SIG-M5 (cell line): ENCODE measurements at places on chromosomes 2 and 18.

GRCh38 chr2:113829270-113829669 is 60.6 kb upstream of the ACTR3 start:
- no peak for DNase-seq

- no peak for DNase-seq
These were observed 1.8 kb upstream of the KYNU start for GRCh38 chr2:142875652-142876051.

DNA sequence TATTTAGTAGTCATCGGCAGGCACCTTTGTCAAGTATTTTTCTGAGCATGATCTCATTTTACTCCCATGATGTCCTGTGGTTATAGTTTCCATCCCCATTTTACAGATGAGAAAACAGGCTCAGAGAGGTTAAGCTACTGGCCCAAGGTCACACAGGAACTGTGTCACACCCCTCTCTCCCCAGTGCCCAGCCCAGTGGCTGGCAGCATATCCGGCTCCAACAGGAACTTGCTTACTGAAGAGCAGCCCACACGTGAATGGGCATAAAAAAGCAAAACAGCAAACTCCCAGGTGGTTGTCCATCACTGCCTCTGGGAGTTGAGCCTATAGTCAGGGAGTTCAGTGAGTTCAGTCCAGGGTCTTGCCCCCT is 8.3 kb upstream of the KLF11 start:
- DNase-seq = no peak

DNA sequence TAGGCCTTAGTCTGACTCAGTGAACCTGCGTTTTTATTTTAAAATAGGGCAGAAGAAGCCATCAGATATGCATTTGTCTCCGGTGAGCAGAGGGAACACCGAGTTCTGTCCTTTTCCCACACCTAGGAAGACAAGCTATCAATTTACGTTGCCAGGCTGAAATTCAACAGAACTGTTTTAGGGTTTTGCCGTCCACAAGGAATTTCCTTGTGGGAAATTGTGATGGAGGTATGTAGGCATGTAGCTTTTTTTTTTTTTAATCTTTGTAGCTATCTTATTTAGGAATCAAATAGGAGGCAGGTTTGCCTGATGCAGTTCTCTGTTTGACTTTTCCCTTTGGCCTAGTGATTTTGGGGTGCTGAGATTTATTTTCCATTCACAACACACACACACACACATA is 62.0 kb upstream of the ASAP2 start:
- no peak for DNase-seq

DNA sequence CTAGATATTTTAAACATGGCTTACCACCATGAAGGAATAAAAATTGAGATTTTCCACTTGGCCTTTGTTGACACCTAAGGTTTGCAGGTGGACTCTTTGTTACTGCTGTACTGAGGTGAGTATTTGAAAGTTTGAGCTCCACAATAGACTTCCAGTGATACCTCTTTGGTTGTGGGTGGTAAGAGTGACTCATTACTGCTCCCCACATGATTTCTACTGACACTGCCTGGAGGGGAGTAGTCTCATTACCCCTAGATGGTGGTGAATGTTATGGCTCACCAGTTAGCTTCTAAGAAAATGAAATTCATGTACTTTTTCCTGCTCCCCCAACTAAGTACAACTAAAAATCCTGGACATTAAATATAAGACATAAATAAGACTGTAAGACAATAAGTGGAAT is 1183.1 kb upstream of the TMEFF2 start:
- no peak for DNase-seq

GRCh38 chr18:3960142-3960541 is 495.0 kb downstream of the DLGAP1 start:
- DNase-seq = no peak

DNA sequence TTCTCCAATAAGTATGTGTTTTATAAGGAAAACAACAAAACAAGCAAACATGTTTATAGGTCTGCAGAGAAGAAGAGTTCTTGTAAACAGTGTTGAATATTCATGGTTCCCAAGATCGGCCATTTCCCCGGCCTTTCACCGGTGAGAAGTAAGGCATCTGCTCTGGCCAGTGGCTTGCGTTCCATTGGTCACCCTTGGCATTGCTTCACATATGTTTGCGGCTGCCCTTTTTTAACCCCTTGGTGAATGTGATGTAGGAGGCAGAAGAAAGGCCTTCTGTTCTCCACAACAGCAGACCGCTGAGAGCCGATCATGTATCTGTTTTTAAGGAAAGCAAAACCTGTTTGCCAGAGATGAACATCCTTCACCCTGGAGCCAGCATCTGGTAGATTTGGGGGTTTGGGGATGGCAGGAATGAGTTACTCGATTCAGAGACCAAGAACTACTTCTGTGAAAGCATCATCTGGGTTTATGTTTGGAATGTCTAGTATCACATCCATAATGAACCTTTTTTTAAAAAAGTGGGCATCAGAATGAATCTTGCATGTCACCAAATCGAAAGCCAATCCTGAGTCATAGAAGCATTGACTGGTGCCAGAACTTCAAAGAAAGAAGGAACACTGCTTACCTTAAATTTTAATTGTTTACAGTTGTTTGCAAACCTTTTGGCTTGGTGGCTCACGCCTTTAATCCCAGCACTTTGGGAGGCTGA is 112.3 kb downstream of the AGAP1 start:
- no peak for DNase-seq

GRCh38 chr2:34353509-34354113 is 754.5 kb upstream of the FAM98A start:
- no peak for DNase-seq

GRCh38 chr2:119251652-119252051 is 28.0 kb downstream of the STEAP3 start:
- no peak for DNase-seq

- no peak for DNase-seq
These were observed 50.6 kb downstream of the STK39 start for GRCh38 chr2:168196764-168197180.

- no peak for DNase-seq
These were observed 236.0 kb downstream of the DOK6 start for GRCh38 chr18:69636529-69637301.

GRCh38 chr2:10267551-10268465 is 34.9 kb upstream of the HPCAL1 start:
- no peak for DNase-seq

DNA sequence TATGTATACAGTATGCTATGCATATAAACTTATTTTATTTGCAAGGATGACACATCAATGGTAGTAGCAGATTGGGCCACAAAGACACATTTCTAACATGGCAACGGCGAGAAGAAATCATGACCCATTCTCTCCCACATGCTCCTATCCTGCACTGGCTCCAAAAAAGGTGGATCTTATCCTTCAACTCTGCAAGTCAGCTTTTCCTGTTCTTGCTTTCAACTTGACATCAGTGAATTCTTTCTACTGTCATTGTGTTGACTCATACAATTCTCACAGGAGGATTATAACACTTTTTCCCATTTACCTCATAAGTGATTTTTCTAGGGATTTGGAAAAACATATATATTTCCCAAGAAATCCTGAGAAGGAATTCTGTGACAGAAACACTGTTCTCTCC is 53.1 kb downstream of the ACVR1 start:
- no peak for DNase-seq

- DNase-seq = peak; percentile 56
These were observed 17.7 kb downstream of the IWS1 start for GRCh38 chr2:127508631-127509034.

- DNase-seq = no peak
These were observed 11.4 kb downstream of the FHOD3 start for GRCh38 chr18:36308711-36309435.

DNA sequence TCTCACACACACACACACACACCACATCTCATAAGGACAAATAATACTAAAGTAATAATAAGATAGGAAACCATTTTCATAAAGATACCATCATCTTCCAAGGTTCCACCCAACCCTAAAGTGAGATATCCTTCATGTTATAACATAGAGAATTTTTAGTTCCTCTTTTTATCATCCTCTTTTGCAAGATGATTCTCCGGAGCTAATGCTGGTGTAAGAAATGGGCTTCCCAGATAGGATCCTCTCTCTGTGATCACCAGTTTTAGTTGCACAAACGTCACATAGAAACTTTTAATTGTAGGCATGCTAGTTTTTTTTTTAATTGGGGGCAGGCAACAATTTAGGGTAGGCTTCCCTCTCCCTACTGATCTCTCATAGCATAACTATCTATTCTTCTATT is 49.6 kb downstream of the ARHGAP25 start:
- no peak for DNase-seq

- DNase-seq = no peak
These were observed 1379.4 kb upstream of the ACVR2A start for GRCh38 chr2:146465460-146465859.

- no peak for DNase-seq
These were observed 84.8 kb upstream of the ITGA6 start for GRCh38 chr2:172342611-172343010.

DNA sequence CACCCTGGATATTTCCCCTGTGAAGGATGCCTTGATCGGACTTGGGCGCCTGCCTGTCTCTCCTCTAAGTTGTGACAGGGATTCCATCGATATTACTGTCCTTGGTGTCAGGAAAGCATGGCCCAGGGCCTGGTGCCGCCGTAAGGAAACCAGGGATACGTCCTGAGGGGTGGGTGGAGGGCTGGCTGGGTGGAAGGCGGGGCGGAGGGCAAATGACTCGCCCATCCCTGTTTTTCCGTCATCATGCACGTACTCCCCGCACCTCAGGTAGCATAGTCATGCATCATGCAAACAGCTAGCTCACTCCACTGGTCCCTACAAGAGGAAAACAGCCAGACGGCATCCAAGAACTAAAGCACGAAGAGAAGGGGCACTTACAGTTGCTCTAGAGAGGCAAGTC is 57.1 kb downstream of the PXDN start:
- no peak for DNase-seq

DNA sequence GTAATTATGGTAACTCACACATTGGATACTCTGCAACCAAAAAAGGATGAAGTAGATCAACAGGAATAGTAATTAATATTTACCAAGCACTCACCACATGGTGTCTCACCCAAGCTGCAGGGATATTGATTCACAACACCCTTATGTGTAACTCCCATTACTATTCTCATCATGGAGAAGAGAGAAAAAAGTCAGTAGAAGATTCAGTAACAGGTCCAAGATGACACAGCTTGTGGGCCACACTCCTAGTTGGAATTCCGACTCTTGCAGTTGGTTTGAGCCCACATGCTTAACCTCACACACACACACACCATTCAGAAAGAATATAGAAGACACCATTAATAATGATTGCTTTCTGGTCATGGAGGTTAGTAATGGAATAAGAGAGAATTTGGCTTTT is 1.7 kb upstream of the MLPH start:
- DNase-seq = no peak

- DNase-seq = no peak
These were observed 66.9 kb upstream of the ZNG1B start for GRCh38 chr2:113370478-113371091.

DNA sequence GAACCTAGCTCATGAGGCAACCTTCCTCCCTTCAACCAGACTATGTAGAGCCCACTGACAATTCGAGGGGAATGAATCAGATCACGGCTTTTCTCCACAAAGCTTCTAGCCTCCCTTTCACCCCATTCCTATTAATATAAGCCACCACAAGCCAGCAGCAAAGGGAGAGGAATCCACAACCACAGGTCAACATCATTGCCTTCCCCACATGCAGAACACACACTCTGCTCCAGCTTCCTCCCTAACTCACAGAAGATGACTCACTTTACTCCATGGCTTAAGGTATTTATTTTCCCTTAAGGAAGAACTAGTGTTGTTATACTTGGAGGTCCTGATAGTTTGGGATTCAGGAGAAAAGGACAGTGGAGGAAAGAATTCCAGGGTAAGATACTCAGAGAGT is 272.2 kb downstream of the C1D start:
- DNase-seq = no peak

DNA sequence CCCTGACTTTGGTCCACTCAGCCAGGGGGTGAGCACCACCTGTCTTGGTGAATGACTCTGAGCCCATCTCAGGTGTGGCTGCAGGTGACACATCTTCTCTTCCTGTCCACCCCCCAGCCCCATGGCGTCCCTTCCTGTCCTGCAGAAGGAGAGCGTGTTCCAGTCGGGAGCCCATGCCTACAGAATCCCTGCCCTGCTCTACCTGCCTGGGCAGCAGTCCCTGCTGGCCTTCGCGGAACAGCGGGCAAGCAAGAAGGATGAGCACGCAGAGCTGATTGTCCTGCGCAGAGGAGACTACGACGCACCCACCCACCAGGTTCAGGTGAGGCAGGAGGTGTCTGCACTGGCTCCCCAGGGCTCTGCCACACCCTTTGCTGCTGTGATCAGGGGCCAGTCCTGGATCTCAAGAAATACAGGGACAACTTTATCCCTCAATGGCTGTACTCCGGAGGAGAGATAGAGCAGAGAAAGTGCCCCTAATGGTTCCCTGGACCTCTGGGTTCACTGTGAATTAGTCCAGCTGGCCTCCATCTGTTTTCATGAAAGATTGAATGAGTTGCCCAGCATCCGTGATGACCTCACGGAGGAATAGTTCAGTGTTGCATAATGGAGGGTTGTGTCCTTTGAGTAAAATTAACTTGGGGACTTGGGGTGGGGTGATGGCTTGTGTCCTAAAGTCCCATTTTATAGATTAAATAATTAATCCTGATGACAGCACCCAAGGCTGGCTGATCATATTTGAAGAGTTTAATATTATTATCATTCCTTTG is at the start of gene NEU2:
NEU2 (plus strand) TSS at position 122 of the 770 bp plus-strand sequence; CDS start at position 122, 0 bp downstream.
- no peak for DNase-seq

GRCh38 chr2:129443235-129443864 is 536.1 kb upstream of the RAB6C start:
- DNase-seq = no peak

GRCh38 chr18:9095297-9096006 is 7.0 kb upstream of the NDUFV2 start:
- DNase-seq = no peak

- DNase-seq = no peak
These were observed 2.3 kb upstream of the NCKAP5 start for GRCh38 chr2:133570542-133570941.

GRCh38 chr2:119013671-119014070 is 71.7 kb downstream of the MARCO start:
- no peak for DNase-seq

GRCh38 chr2:234291765-234292204 is 205.1 kb downstream of the ARL4C start:
- DNase-seq = no peak

GRCh38 chr18:56722518-56722917 is 71.4 kb downstream of the WDR7 start:
- no peak for DNase-seq

DNA sequence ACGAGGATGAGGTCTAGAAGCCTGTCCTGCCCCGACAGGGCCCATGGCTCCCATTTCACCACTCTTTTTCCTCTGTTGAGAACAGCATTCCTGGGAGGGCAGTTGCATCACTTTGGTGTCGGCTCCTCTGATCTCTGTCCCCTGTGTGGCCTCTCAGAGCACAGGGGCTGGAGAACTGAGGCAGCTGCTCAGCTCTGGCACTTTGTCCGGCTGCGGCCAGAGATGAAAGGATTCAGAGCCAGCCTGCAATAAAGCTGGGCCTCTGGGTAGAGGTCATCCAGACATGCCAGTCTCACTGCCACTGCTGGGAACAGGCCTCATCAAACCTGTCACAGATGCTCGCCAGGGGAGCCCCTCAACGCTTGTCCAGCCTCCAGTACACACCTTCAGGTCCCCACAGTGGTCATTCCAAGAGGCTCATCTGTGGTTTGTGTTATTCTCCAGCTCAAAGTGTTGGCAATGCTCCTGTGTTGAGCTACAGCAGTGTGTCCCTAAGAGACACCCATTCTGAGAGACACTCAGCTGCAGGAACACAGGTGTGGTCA is 13.1 kb upstream of the ROCK2 start:
- DNase-seq = no peak
